Diencephalon (tissue), 1 donor: ENCODE measurements at places on chromosomes 16 and 17. TPM values are rescaled to one million over a fixed set of nuclear protein-coding genes. Genes with fewer than 3 reads are reported as not detected.

PDILT gene
- total RNA-seq: not detected

ZNF423 gene
- 30.9 TPM for total RNA-seq

KCNJ12 gene
- total RNA-seq: 6.0 TPM

C16orf92 gene
- total RNA-seq: not detected

AIPL1 gene
- total RNA-seq: 0.23 TPM
